ENCODE measurements at places on chromosomes 7 and 10. TPM values are rescaled to one million over a fixed set of nuclear protein-coding genes. Genes with fewer than 3 reads are reported as not detected.

Gene ZPBP
- not detected for total RNA-seq

Gene PKD2L1
- total RNA-seq: not detected

Gene TRPV5
- total RNA-seq: not detected

Gene ANTXRL
- total RNA-seq: not detected

DNA sequence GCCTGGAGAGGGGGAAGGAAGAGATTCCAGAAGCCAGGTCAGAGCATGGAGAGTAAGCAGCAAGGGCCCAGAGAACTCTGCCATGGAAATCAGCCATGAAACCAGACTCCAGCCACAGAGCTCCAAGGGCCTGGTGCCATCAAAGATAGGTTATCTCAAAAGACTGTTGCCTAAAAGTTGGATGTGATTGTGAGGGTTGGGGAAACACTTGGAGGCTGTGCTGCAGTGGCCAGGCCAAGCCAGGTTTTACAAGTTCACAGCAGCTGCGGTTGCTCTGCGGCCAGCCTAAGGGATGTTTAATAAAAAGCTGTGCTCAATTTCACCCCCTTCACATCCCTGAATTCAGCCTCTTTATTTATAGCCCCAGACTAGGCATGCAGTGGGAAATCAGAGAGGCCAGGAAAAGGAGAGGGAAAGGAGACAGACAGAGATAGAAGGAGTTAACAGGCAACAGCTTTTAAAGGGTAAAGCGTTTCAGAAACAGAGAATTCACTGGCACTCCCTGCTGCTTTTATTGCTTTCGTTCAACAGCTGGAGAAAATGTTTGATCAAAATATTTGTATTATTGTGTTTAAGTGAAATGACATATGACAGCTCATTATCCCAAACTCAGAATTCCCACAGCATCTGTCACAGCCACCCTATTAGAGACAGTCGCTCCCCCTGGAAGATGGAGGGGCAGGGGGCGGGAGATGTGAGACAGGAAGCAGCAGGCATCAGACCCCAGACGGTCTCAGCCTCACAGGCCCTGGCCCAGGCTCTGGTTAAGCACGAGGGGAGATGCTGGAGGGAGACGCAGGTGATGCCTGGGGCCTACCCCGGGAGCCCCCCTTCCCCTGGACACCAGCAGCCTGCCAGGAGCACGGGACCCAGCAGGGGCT, 140.1 kb downstream of the GLI3 start:
- no peak for DNase-seq
- no peak overlapping the region for H3K4me3 ChIP-seq
- H3K4me1 ChIP-seq: peaks cover 63% of the 10 kb centered on the region
- no peaks in the 10 kb centered on the region for H3K36me3 ChIP-seq
- H3K27me3 ChIP-seq: no peaks in the 10 kb centered on the region

DNA sequence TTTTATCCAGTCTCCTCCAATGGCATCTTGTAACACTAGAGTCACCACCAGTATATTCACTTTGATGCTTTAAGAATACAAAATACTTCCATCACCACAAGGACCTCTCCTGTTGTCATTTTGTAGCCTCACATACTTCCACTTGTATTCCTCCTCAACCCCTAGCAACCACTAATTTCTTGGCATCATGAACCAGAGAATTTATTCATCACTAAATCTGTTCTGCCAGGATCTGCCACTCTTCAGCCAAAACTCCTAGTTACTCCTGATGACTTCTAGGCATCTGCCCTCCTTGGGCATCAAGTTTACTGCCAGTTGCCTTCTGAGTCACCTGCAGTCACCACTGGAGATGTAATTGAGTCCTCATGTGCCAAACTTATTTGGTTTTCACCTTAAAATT, 906.8 kb downstream of the CNTNAP2 start:
- no peaks in the 10 kb centered on the region for H3K4me1 ChIP-seq
- no peak overlapping the region for H3K27ac ChIP-seq
- peaks cover 68% of the 10 kb centered on the region for H3K27me3 ChIP-seq
- no peak for DNase-seq

DNA sequence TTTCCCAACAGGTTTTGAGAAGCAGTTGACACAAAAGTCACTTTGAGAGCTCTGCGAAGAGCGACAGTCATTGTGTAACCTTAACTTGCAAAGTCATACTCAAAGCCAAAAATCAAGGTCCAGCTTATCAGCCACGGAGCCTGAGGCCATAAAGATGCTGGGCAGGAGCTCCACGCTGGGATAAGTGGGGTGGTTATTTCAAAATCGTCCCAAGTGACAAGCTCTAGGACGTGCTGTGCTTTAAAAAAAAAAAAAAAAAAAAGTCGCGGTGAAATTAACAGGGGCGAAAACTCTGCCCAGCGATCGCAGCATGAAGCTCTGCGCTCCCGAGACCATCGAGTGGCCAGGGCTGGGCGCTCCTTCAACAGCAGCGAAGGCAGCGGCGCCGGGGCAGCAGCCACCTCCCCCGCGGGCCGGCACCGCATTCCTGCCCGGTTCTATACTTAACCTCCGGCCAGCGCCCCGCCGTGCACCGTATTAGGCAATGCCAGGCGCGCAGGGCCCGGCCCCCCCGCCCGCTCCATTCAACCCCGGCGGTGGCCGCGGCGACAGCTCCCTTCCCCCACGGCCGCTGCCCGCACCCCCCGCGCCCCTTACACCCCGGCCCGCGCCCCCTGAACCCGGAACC, 657 bp downstream of the HACD1 start:
- H3K36me3 ChIP-seq: peaks cover 16% of the 10 kb centered on the region
- H3K4me1 ChIP-seq: peaks cover 6% of the 10 kb centered on the region
- peak overlapping the region; percentile 80 for H3K4me3 ChIP-seq
- peak; percentile 72 for DNase-seq
- H3K27me3 ChIP-seq: no peaks in the 10 kb centered on the region

GRCh38 chr10:63651864-63652263, 130.7 kb downstream of the REEP3 start:
- no peaks in the 10 kb centered on the region for H3K4me1 ChIP-seq
- H3K27me3 ChIP-seq: no peaks in the 10 kb centered on the region
- no peaks in the 10 kb centered on the region for H3K36me3 ChIP-seq
- H3K4me3 ChIP-seq: no peak overlapping the region
- no peak for DNase-seq
- no peak overlapping the region for H3K27ac ChIP-seq

DNA sequence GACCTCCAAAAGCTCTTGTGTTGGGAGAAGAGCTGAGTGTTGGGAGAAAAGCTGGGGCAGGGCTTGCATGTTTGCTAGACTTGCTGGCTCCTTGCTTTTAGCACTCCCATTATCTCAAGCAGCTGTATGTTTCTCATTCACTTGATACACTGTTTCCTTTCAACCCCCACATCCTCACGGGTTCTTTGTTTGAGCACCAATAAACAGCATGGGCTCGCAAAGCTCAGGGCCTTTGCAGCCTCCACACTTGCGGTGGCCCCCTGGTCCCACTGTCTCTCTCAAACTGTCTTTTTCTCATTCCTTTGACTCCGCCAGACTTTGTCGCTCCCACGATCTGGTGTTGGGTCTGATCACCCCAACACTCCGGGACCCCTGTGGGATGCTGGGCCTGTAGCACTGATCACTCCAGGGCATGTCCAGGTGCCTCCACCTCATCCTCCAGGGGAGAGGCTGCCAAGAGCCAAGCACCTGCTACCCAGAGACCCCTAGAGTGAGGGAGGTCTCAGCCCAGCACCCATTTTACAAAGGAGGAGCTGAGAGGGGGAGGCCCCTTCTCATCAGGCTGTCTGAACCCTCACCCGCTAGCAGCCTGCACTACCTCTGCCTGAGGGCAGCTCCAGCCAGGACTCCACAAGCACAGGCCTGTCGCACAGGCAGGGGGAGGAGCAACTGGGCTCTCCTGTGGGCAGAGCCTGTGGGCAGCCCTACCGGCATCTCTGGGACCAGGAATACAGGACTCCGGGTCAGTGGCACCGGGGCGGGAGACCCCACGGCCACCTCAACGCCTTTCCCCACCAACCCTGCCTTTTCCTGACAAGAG, 49.1 kb upstream of the MSMB start:
- DNase-seq: peak; percentile 30
- no peaks in the 10 kb centered on the region for H3K4me1 ChIP-seq
- no peaks in the 10 kb centered on the region for H3K36me3 ChIP-seq

- peak overlapping the region; percentile 42 for H3K4me3 ChIP-seq
- H3K36me3 ChIP-seq: peaks cover 12% of the 10 kb centered on the region
- H3K27ac ChIP-seq: no peak overlapping the region
- H3K4me1 ChIP-seq: peaks cover 13% of the 10 kb centered on the region
- H3K27me3 ChIP-seq: peaks cover 14% of the 10 kb centered on the region
Observed at GRCh38 chr7:149690688-149691446, 82.5 kb downstream of the ZNF467 start.

DNA sequence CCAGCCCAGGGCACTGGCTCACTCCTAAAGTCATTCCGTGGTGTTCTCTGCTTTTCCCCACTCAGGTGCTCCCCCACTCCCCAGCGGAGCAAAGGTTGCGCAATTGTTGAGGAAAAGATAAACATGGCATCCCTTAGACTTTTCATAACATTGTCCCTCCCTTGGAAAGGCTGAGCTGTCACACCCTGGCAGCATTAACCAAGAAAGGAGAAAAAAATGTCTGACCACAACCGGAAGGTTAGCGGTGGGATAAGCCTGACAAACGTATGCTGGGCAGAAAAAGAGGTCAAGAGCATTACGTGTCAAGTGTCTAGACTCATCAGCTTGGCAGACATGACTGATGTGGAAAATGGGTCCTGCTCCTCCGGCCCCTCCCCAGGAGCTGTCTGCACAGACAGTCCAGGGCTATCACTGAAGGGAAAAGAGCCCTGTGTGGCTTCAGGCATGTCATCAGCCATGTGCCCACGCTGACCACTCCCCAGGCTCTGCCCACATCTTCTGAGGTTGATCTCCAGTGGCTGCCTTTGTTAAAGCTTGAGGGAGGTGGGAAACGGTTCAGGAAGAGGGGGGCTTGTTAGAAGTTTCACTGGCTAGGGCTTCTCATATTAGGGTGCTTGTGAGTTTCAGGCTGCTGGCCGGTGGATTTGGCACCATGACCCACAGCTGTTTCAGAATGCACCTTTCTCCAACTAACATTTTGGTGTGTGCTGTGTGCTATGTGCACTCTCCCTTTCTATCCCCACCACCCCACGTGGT, 30.1 kb downstream of the BTBD16 start:
- H3K4me1 ChIP-seq: peaks cover 19% of the 10 kb centered on the region
- peak; percentile 91 for DNase-seq
- H3K27me3 ChIP-seq: no peaks in the 10 kb centered on the region
- peak overlapping the region; percentile 27 for H3K27ac ChIP-seq

- no peak overlapping the region for H3K27ac ChIP-seq
- no peaks in the 10 kb centered on the region for H3K4me1 ChIP-seq
- no peak for DNase-seq
- H3K4me3 ChIP-seq: no peak overlapping the region
Observed at GRCh38 chr7:135263321-135263970, 29.8 kb downstream of the STRA8 start.

- H3K27me3 ChIP-seq: peaks cover 4% of the 10 kb centered on the region
- H3K4me3 ChIP-seq: no peak overlapping the region
- no peak overlapping the region for H3K27ac ChIP-seq
- H3K4me1 ChIP-seq: peaks cover 27% of the 10 kb centered on the region
Observed at GRCh38 chr10:110737886-110738634, 93.9 kb downstream of the RBM20 start.

- no peak overlapping the region for H3K27ac ChIP-seq
- H3K27me3 ChIP-seq: no peaks in the 10 kb centered on the region
- no peak for DNase-seq
- no peak overlapping the region for H3K4me3 ChIP-seq
Observed at GRCh38 chr7:102044984-102045673, 227.7 kb downstream of the CUX1 start.

DNA sequence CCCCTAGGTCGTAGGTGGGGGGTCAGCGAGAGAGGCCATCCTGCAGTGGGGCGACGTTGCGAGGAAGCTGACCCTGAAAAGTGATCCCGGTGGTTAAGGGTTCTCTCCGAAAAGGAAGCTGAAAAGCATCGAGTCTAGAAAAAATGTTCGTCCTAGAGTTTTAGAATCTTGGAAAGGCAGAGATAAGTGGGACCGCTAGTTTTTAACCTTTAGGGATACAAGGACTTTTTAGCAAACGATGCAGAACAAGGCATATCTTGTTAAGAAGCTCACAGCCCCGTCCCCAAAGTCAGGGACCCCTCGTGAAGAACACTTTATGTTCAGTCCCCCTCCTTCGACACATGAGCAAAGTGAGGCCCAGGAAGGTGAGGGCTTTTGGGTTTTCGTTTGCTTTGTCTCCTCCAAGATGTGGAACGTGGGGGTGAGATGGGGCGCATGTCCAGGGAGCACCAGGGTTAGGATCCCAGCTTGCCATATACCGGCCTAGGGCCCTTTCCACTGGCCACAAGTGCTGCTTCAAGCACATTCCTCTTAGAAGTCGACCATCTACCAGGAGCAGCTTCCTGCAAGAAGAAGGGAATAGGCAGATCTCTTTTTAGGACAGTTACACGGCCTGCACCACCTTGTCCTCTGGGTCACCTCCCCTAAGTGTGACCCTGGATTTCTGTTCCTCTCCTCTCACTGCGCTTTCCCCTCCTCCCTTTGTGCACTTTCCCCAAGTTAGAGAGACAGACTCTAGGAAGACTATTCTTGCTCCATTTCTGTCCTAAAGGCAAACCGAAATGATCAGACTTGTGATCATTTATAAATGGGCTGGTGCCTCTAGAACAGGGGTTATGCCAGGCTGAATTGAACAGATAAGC, 969 bp downstream of the SLC35G1 start:
- peaks cover 12% of the 10 kb centered on the region for H3K4me1 ChIP-seq
- no peaks in the 10 kb centered on the region for H3K36me3 ChIP-seq
- H3K27ac ChIP-seq: no peak overlapping the region
- H3K27me3 ChIP-seq: no peaks in the 10 kb centered on the region
- H3K4me3 ChIP-seq: peak overlapping the region; percentile 80

DNA sequence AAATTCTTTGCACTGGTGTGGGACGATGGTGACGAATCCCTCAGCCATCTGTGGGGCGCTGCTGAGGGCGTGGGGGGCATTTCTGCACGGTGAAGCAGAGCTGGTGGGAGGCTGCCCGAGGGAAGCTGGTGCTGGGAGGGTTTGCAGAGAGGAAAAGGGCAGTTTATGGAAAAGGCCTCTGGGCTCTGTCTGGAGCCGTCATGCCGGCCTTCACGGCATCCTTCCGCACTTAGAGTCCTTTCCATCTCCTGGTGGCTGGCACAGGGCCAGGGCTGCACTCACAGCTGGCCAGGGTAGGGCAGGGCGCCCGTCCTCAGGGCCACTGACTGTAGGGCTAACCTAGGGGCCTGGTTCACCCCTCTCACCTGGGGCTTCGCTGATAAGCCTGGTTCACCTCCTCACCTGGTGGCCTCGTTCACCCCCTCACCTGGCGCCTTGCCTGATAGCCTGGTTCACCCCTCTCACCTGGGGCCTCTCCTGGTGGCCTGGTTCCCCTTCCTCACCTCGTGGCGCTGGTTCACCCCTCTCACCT, 598 bp upstream of the AMZ1 start:
- no peak overlapping the region for H3K27ac ChIP-seq
- peak; percentile 24 for DNase-seq
- no peaks in the 10 kb centered on the region for H3K36me3 ChIP-seq
- peaks cover 5% of the 10 kb centered on the region for H3K4me1 ChIP-seq

GRCh38 chr10:36096576-36096975, 454.5 kb upstream of the FZD8 start:
- no peak overlapping the region for H3K4me3 ChIP-seq
- no peaks in the 10 kb centered on the region for H3K27me3 ChIP-seq
- H3K36me3 ChIP-seq: no peaks in the 10 kb centered on the region
- no peak overlapping the region for H3K27ac ChIP-seq

- H3K36me3 ChIP-seq: no peaks in the 10 kb centered on the region
- no peak overlapping the region for H3K27ac ChIP-seq
- DNase-seq: no peak
- H3K27me3 ChIP-seq: peaks cover 87% of the 10 kb centered on the region
- H3K4me3 ChIP-seq: no peak overlapping the region
Observed at GRCh38 chr7:79217468-79217867, 236.0 kb downstream of the MAGI2 start.
